Right forelimb (tissue), 1 donor: ENCODE measurements at places on chromosomes 3 and 15.

DNA sequence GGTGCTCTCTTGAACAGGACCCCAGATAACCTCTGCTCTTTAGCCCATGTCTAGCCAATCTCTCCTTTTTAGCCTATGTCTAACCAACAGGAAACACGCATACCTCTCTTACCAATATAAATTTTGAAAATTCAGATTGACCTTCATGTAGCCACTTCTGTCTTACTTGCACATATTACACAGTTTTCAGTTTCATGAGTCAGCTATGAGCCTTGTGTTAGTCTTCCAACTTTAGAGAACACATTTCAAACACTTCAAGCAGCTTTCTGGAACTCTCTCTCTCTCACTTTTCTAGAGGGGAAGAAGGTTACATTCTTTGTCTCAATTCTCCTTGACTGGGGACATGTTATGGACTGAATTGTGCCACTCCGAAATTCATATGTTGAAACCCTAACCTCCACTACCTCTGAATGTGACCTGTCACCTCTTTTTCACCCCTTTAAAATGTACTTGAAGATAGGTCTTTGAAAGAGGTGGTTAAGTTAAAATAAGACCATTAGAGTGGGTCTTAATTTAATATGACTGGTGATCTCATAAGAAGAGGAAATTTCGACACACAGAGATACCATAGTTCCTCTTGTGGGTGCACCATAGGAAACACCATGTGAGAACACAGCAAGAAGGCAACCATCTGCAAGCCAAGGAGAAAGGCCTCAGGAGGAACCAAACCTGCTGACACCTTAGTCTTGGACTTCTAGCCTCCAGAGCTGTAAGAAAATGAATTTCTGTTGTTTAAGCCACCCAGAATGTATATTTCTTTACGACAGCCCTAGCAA, 480.3 kb upstream of the ALCAM start:
- no peak for DNase-seq

DNA sequence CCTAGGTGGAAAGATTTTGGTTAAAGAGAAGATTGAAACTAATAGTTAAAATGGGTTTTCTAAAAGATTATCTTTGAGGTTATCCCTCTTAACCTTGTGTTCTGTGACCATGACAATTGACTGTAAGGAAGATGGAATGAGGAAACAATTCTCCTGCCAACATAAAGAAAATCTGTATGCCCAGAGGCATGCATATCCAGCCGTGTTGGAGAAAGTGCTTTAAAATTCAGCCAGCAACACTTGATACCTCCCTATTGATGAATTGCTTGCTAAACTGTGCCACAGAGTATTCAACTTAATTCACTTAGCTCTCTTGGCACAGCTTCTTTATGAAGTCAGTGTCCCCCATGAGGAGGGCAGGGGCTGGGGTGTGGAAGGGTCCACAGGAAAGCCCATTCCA, 203.5 kb downstream of the UBE2E2 start:
- no peak for DNase-seq

- no peak for DNase-seq
These were observed 767 bp downstream of the EPM2AIP1 start for GRCh38 chr3:36991923-36992805.

- no peak for DNase-seq
These were observed 24.5 kb upstream of the LIPC start for GRCh38 chr15:58407236-58407775.

DNA sequence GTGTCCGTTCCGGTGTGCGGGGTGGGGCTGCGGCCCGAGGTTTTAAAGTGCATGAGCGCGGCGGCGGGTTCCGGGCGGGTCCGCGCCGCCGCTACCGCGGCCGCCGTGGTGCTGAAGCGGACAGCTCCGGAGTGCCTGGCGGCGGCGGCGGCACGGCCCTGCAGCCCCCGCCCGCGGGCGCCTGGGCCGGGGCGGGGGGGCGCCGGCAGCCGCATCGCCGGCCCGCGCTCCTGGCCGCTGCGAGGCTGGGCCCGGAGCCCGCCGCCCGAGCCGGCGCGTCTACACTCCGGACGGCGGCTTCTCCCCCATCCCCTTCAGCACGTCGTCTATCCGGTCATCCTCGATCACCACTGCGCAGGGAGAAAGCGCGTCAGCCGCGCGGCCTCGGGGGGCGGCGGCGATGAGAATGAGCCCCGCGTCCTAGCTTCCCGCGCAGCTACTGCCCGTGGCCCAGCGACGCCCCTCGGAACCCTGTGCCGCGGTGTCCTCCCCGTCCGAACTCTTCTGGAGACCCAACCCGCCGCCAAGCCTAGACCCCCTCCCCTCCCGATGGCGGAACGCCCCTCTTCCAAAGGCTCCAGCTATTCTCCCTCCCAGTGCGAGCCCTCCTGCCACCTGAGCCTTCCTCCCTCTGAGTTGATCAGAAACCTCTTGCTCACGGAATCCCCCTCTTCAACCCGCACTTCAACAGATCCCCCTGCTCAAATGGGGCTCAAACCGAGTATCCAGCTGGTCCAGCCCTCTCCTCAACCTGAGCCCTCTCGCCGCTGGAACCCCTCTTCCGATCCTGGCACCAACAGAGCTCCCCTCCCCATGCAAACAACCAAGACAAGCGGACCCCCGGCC, 1.3 kb downstream of the CAMK2N2 start:
- DNase-seq: peak; percentile 65

DNA sequence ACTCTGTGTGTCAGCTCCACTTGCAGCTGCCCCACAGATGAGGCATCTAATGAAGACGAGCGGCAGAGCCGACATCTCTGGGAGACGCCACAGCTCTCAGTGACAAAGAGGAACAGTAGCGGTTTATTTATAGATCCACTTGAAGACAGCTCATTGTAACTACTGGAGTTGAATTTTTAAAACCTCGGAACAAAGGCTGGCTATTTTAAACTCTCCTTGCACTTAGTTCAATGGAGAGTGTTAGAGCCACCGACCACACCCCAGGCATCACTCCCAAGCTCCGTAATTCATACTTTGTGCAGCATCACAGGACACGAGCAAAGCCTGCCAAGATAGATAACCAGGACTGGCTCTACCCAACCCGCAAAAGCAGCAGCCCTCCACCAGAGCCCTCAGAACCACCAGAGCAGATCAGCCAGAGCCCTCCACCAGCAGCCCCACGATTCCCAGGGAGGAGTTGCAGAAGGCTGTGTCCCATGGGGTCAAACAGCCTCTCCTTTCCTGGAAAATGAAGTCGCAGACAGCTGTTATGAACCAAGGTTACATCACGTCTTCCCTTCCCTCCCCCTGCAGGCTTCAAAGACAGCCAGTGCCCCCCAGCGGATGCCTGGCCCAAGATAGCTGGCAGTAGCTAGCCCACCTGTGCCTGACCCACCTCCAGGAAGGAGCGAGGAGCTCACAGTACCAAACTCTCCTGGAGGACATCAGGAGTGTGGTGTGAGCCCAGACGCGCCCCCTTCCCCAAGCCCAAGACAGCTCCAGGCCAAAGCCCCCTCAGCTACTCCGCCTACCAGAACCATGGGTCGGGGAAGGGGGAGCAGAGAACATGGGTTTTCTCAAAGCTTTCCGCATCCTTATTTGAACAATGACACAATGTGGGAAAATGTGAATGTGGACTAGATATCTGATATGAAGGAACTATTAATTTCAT, 45.7 kb downstream of the POC1A start:
- DNase-seq: peak; percentile 56

DNA sequence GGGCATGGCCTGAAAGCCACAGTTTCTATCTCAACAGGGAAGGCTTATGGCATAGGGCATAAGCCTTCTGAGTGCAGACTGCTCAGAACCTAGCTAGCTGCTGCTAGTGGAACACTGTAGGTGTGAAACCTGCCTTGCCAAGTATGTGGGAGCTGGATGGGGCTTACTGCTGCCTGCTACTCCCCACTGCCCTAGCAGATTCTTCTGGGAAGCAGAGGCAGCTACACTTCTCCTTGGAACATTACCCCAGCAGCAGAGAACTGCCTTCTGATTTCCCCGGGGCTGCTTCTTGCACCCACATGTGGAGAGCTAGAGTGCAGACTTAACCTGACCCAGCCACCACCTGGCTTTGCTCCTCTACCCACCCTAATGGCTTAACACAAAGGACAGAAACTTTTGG, 215.7 kb downstream of the POLQ start:
- no peak for DNase-seq

DNA sequence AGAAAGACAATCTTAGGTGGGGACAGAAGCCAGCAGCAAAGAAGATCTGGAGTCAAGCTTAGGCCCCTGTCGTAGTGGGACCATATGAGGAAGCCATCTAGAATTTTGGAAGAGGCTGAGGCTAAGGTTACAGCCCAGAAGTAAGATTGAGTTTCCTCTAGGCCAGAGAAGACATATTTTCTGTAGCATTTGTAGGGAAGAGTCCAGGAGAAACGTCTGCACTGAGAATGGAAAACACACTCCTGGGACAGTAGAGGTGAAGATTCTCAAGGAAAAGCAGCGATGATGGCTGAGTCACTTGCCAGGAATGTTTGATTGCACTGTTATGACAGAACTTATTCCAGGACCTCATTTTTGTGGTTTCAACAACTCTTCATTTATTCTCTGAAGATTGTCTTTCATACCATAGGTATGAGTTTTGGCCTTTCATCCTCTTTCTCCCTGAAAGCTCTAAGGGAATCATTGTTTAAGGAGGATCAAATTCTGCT, 107.2 kb downstream of the GTPBP8 start:
- no peak for DNase-seq

- DNase-seq: peak; percentile 39
These were observed 76.8 kb downstream of the SMAD3 start for GRCh38 chr15:67142092-67142766.

DNA sequence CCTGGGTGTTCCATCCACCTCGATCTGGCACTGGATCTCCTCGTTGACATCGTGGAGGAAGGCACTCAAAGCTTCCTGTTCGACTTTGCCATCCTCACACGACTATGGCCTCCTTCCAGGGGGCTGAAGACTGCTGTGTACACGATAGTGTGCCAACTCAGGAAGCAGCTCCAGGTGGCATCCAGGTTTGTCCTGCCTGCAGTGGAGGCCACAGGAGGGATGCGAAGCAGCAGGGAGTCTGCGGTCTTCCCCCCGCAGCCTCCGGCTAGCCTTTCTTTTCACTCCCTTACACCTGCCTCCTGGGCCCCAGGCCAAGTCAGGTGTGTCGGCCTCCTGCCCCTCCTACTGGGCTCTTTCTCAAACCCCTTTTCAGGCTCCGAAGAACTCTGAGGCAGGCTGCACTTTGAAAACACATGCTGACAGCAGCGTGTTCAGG, 32.2 kb downstream of the SYNM start:
- no peak for DNase-seq

GRCh38 chr3:14547693-14548092, 7.6 kb upstream of the GRIP2 start:
- no peak for DNase-seq

GRCh38 chr15:83595191-83595590, 58.7 kb upstream of the ADAMTSL3 start:
- DNase-seq: no peak

GRCh38 chr3:151896246-151897012, 23.0 kb downstream of the SUCNR1 start:
- no peak for DNase-seq

DNA sequence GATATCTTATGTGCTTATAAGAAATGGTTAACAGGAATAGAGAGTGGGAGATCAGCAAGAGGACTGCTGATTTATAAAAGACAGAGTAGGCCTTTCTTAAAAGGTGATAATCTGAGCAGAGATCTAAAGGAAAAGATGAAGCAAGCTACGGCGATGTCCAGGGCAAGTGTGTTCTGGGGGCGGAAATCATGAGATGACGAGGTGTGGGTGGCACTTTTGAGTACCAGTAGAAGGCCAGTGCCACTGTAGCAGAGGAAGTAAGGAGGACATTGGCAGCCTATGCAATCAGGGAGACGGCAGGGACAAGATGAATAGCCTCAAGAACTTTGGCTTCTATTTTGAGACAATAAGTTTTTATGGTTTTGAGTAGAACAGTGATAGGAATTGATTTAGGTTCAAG, 492.4 kb downstream of the FHIT start:
- DNase-seq: no peak

GRCh38 chr3:51798411-51798963, 19.4 kb upstream of the IQCF6 start:
- no peak for DNase-seq

DNA sequence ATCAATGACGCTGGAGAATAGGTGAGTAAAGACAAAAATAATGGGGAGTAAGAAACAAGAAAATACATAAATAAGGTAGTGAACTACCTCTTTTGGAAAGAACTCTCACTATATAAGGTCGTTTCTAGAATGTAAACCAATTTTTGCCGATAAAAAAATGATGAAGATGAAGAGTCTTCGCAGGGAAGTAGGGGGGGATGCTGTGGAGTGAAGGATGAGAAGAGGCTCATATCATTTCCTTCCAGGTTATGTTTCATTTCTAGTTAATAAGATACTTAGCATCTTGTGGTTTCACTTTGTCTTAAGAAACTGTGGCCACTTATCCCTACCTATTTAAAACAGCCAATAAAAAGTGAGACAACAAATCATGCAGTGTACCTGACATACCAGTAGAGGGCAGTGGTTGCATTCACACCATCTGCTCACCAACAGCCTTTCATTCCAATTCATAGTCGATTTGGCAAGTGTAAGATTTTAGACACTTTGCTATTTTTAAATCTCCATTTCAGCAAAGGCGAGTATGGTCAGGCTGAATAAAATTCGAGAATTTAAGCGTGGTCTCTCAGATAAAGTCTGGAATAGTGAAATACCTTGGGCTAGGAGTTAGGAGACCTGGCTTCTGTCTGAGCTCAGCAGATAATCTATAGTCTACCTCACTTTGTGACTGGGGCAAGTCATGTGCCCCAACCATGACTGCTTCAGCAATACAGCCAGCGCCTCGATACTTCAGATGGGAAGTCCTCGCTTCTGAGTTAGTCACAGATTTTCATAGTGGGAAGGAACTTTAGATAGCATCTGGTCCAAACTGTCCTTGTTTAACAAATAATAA, 28.9 kb upstream of the ICE2 start:
- DNase-seq: peak; percentile 56
